ENCODE measurements at places on chromosomes 4 and X.

GRCh38 chr4:138910914-138911336 is 104.7 kb upstream of the NOCT start:
- peak; percentile 88 for DNase-seq

DNA sequence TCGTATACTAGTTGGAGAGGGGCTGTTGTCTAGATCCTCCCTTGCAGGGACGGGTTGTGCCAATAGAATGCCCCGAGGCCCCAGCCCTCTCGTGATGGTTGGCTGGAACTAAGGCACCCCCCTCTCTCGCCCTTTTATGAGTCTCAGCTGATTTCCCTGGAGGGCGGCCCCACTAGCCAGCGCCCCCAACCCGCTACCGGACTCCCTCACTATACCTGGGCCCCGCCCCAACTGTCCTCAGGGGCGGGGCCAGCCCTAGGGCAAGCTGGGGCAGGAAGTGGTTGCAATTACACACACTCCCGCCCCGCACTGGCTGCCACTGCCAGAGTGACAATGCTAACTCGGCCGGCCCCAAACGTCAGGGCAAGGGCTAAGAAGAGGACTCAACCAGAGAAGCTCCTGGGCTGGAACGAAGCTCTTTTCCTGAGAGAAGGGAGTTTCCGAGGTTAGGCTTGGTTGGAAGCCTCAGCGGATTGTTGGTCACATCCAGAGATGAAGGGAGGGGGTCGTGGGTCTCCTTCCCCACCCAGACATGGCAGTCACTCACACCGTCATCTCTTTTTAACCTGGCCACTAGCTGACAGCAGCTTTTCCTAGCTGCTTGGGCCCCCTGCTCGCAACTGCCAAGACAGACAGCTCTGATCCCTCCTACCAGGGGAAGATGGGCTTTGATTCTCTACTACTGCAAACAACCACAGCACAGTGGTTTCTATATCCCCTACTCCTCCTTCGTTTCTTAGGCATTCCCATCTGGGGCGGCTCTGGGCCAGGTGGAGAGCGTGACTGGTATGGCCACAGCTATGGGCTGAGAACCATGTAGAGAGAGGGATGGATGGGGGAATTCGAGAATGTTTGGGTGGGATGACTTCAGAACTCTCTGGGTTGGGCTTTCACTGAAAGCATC is 21.0 kb upstream of the BCORL1 start:
- no peak for DNase-seq

GRCh38 chr4:7938609-7939376 is 868 bp downstream of the AFAP1 start:
- DNase-seq: no peak

GRCh38 chr4:77438549-77438948 is 167.1 kb upstream of the CXCL13 start:
- no peak for DNase-seq

- DNase-seq: no peak
Observed at GRCh38 chrX:53055244-53055849, 6.8 kb downstream of the GPR173 start.

DNA sequence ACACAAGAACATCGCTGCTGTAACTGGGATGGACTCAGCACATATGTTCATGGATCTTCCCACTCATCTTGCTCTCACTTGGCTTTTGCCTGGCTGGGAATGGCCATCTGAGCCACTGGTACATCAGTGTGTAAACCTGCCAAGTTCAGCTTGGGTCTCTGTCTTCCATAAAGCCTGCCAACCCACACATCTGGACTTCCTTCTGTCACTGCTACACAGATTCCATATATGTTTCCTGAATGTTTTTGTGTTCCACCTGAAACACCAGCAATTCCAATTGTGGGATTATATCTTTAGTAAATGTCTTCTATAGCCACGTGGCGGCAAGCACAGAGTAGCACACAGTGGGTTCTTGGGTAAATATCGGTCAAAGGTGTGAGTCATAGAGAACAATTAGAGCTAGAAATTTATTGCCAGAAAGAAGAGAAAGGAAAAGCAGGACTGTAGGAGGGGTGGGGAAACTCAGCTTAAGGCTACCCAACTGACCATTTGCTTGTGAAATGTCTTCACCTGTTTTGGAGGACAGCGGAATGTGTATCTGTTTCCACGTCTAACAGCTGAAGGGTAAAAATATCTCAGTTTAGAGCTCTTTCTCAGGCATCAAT is 125.9 kb downstream of the MFAP3L start:
- no peak for DNase-seq

- peak; percentile 23 for DNase-seq
Observed at GRCh38 chr4:53321151-53321983, 44.5 kb downstream of the SCFD2 start.

- peak; percentile 63 for DNase-seq
Observed at GRCh38 chrX:49184294-49185281, 1.6 kb downstream of the PRICKLE3 start.

DNA sequence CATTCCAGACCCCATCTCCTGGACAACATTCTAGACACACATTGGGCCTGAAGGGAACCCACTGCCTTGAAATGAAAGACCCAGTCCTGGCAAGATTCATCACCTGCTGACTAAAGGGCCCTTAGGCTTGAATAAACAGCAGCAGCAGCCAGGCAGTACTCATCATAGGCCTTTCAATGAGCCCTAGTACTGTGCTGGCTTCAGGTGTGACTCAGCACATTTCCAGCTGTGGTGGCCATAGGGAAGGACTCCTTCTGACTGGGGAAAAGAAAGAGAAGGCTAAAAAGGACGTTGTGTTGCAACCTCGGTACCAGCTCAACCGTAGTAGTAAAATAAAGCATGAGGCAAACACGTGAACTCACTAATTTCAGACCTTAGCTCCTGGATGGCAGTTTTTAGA is 344.0 kb downstream of the ACTRT1 start:
- DNase-seq: no peak

DNA sequence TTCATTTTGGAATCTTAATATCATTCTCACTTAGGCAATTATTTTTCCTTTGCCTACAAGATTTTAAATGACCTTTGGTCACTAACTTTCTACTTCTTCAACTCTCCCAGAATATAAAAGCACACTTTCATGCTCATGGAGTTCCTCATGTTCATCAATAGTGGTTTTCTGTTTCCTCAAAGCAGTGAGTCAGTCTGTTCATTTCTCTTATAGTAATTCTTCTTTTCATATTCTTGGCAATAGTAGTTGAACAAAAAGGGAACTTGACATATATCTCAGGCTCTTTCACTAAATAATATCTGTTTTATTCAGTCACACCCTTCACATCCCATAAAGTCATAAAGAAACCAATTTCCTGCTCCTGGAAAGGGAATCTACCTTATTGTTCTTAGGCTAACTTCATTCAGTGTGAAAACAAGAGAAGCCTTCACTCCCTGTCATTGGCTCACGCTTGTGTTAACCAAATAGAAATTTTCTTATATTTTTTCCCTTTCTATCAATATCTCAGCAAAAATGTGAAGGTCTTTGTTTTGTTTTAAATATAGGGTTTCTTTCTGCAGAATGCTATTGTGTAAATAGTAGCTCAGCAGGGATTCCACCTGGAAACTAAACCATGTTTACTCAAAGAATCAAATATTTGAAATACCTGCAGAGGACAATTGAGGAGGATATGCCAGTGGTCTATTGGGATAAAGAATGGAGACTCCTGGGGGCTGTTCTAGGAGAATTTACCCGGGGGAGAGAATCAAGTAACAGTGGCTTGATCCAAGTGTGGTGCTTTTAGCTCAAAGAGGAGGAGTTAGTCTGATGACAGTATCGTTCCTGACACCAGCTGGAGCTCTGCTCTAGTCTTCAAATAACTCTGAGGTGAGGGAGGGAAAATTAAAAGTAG is 13.4 kb upstream of the TNIP3 start:
- no peak for DNase-seq

- DNase-seq: no peak
Observed at GRCh38 chr4:106767991-106768390, 268.1 kb downstream of the DKK2 start.

- DNase-seq: no peak
Observed at GRCh38 chr4:82458729-82459128, 28.3 kb downstream of the ENOPH1 start.

All from kidney epithelial cell (primary cell).